ENCODE measurements at places on chromosomes 16 and 17. TPM values are rescaled to one million over a fixed set of nuclear protein-coding genes. Genes with fewer than 3 reads are reported as not detected.

DNA sequence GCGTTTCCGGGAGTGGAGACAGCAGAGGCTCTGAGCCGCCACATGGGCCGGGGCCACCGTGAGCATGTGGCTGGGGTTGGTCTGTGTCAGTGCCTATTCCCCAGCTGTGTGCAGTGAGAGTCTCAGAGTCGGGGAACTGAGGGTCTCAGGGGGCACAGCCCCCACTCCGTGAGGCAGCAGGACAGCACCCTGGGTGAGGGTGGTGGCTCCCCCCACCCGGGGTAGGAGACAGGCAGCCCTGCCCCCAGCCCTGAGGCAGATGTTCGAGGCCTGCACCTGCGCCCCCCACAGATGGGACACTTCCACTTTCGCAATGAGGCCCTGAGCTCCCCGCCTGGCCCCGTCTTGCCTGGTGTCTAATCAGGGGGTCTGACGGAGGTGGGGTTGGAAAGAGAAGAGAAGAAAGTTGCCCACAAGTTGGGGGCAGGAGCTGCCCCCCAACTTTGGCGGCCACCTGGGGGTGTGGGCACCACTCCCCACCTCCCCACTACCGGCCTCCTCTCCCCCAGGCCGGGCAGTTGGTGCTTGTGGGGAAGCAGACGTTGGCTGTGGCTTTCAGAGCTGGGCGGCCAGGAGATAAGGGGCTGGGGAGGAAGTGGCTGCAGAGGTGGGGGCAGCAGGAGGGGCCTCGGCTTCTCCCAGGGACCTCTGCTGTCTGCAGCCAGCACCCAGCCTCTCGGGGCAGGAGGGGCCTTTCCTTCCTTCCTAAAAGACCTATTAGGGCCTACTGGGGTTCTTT is 1.8 kb upstream of the CBFA2T3 start:
- no peak overlapping the region for H3K27ac ChIP-seq
- no peak for DNase-seq
- no peak overlapping the region for H3K4me3 ChIP-seq
- no peaks in the 10 kb centered on the region for H3K27me3 ChIP-seq
- no peaks in the 10 kb centered on the region for H3K4me1 ChIP-seq

The SLC52A1 gene
- total RNA-seq, result 1.3 TPM

- H3K27me3 ChIP-seq, result no peaks in the 10 kb centered on the region
- H3K4me1 ChIP-seq, result no peaks in the 10 kb centered on the region
- no peak overlapping the region for H3K4me3 ChIP-seq
- no peak overlapping the region for H3K27ac ChIP-seq
These were observed 510.7 kb downstream of the HAPSTR1 start for GRCh38 chr16:9602189-9602588.

- H3K36me3 ChIP-seq, result peaks cover 8% of the 10 kb centered on the region
- H3K27ac ChIP-seq, result no peak overlapping the region
These were observed 5.1 kb downstream of the COPS3 start for GRCh38 chr17:17275971-17276370.

- peak overlapping the region; percentile 82 for H3K4me3 ChIP-seq
- no peaks in the 10 kb centered on the region for H3K36me3 ChIP-seq
- DNase-seq, result peak; percentile 69
- peaks cover 66% of the 10 kb centered on the region for H3K27me3 ChIP-seq
- no peak overlapping the region for H3K27ac ChIP-seq
These were observed 40.8 kb downstream of the MRM1 start for GRCh38 chr17:36641877-36642845.

GRCh38 chr17:8151120-8151640 is 1.0 kb downstream of the PER1 start:
- no peaks in the 10 kb centered on the region for H3K36me3 ChIP-seq
- no peaks in the 10 kb centered on the region for H3K27me3 ChIP-seq
- H3K4me3 ChIP-seq, result peak overlapping the region; percentile 97

Measured in GM23338 (cell line).